Stimulated activated CD4-positive, alpha-beta T cell treated with anti-CD3 and anti-CD28 coated beads, Interleukin-4, amount 100 ng/mL, for 48 hours (primary cell): ENCODE measurements at places on chromosomes 13 and 19.

DNA sequence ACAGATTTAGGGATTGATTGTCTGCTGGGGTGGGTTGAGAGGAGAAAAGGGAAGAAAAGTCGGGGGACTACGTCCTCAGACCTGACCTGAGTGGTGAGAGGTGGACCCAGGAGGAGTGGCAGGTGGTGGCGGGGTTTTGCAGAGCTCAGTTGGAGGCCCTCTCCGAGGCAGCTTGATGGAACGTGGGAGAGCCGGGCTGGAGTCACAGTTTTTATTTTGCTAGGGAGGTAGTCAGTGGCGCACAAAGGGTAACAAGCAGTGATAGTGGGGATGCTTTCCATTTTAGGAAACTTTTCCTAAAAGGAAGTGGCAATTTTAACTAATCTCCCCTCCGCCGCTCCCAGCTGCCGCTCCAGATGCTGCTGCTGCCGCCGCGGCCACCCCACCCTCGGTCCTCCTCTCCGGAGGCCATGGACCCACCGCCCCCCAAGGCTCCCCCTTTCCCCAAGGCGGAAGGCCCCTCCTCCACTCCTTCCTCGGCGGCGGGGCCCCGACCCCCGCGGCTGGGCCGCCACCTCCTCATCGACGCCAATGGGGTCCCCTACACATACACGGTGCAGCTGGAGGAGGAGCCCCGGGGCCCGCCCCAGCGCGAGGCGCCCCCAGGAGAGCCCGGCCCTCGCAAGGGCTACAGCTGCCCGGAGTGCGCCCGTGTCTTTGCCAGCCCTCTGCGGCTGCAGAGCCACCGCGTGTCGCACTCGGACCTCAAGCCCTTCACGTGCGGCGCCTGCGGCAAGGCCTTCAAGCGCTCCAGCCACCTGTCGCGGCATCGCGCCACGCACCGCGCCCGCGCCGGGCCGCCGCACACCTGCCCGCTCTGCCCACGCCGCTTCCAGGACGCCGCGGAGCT, 1.1 kb upstream of the ZNF581 start:
- DNase-seq, result peak; percentile 30

DNA sequence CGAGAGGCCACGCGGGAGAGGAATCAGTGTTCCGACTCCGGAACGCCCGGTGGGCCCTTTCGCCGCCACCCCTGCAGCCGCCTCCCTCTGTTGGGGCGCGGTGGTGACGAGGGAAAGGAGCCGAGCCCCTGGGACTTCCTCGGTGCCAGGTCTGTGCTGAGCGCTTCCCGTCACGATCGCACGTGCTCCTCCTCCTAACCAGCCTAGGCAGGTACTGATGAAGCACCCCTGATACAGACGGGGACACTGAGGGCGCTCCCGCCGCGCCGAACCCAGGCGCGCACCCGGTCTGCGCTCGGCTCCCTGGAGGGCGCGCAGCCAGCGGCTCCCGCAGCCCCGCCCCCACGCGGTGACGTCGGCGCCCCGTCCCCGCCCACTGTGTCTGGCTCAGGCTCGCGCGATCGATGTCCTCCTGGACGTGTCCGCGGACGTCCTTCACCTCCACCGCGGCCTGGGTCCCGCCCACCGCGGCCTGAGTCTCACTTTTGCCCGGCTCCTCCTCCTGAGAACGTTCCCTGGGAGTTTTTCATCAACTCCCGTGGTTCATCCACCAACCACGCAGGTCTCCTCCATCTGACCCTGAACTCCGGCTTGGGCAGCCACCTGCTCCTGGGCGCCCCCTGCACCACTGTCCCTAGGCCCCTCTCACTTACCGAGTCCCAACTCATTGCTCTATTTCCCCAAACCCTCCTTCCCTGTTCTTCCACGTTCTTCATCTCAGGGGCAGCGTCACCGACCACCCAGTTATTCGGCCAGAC, 2.6 kb upstream of the KLK15 start:
- DNase-seq, result peak; percentile 67

DNA sequence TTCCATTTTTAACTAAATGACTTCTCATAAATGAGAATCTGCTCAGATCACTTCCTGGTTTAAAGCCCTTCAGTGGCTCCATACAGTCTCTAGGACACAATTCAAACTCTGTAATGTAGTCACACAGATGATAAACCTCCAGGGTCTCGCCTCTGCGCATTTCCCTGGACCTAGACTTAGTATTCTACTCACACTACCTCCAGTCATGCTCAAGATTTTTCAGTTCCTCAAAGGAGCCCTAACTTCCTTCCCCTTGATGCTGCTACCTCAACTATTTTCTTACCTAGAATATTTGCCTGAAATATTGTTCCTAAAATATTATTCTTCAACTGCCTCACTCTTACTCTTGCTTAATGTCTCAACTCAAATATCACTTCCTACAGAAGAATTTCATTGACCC, 86.7 kb upstream of the TPP2 start:
- no peak for DNase-seq

- no peak for DNase-seq
These were observed 400.8 kb upstream of the ATXN8OS start for GRCh38 chr13:69706807-69707206.

GRCh38 chr19:2848616-2849015, 7.3 kb downstream of the ZNF555 start:
- DNase-seq, result no peak

DNA sequence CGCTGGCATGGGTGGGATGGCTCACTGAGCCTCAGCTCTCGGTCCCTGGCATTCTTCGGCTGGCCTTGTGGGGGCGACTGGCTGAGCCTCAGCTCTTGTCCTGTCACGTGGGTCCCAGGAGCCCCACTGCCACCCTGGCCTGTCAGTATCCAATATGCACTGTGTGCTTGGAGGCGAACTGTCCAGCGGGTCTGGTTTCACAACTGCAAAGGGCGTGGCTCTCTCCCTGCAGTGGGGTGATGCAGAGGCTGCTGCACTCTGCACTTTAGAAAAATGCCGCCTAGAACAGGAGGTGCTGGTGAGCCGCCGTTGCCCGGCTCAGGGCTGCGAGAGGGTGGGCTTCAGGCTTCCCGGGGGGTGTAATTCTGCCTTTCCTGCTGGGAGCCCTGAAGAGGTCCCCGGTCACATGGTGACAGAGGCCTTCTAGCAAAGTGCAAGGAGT, 17.0 kb upstream of the TMEM255B start:
- DNase-seq, result no peak

- DNase-seq, result no peak
These were observed 94.4 kb downstream of the URI1 start for GRCh38 chr19:30036154-30037129.

DNA sequence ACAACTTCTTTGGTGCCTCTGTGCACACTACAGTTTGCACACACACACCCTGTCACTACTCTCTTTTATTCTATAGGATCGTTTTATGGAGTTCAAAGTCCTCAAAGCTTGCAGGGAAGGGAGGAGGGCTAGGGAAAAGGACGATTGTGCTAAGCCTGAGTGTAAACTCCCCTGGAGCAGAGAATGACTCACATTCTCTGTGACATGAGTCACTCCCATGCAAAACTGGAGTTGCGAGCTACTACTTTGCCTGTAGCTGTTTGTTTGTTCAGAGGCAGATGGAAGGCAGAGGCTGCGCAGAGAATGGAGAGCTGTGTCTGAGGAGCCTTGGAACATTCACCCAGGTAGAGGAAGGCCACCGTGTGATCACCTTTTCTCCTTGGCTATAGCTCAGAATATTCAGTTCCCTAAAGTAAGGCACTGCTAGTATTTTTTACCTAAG, 80.5 kb upstream of the MBNL2 start:
- no peak for DNase-seq

GRCh38 chr19:7130043-7130442, 60.5 kb downstream of the ZNF557 start:
- no peak for DNase-seq

DNA sequence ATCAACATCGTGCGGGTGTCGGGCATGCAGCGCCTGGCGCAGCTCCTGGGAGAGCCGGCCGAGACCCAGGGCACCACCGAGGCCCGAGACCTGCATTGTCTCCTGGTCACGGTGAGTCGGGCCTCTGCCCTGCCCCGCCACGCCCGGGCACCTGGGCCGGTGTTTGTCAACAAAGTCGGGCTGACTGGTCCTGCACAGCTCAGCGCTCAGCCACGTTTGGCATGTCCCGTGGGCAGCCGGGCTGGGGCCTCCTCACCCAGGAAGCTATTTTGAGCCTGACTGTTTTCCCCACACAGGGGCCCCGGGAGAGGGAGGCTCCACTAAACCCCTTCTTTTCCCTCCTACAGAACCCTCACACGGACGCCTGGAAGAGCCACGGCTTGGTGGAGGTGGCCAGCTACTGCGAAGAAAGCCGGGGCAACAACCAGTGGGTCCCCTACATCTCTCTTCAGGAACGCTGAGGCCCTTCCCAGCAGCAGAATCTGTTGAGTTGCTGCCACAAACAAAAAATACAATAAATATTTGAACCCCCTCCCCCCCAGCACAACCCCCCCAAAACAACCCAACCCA, 1.3 kb downstream of the GADD45B start:
- no peak for DNase-seq

GRCh38 chr19:45468159-45468651, 409 bp downstream of the FOSB start:
- no peak for DNase-seq

DNA sequence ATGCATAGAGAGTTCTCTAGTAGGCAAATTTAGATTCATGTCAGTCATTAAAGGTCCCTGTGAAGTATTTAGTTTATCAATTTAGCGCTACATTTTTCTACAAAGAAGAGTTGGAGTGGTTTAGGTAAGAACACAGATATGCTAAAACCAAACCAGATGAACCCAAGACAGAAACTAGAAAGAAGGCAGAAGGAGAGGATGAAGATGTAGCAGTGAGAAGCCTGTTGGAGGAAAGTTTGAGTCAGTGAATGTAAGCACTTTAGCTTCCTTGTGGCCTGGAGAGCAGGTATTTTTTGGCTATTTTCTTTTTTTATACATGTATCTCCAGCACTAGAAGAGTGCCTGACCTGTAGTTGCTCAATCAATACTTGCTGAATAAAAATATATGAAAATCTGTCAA, 223.7 kb downstream of the KCNRG start:
- DNase-seq, result no peak

DNA sequence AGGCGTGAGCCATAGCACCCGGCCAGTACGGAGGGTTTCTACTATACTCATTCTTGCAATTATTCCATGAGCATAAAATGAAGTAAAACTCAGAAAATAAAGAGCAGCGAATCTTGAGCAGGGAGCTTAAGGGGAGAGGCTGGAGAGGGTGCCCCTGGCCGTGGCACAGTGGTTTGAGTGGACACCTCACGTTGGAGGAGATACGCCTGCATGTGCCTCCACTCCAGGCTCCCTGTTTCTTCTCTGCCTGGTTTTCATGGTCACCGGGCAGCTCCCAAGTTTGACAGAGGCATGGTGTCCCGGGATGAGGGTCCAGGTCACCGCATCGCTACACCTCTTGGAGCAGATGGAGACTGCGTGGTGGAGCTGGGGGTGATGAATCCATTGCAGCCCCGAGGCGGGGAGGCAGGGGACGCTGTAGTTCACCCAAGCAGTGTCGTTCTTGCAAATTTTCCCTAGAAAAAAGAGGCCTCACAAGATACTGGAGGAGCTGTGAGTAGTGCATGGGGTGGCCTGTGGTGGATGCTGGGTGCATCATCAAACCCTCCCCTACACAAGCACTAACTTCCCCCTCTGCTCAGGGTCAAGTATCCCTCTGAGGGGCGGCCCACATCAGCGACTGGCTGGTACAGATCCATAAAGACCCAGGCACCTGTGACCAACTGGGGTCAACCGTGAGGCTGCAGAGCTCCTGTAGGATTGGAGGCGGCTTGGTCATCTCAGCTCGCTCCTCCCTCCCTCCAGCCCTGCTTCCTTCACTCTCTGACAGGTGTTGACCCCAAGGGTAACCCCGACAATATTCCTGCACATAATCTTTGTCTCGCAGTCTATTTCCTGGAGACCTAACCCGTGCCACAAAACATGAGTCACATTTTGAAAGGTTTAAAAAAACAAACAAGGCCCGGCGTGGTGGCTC, 3.6 kb upstream of the MIER2 start:
- no peak for DNase-seq

DNA sequence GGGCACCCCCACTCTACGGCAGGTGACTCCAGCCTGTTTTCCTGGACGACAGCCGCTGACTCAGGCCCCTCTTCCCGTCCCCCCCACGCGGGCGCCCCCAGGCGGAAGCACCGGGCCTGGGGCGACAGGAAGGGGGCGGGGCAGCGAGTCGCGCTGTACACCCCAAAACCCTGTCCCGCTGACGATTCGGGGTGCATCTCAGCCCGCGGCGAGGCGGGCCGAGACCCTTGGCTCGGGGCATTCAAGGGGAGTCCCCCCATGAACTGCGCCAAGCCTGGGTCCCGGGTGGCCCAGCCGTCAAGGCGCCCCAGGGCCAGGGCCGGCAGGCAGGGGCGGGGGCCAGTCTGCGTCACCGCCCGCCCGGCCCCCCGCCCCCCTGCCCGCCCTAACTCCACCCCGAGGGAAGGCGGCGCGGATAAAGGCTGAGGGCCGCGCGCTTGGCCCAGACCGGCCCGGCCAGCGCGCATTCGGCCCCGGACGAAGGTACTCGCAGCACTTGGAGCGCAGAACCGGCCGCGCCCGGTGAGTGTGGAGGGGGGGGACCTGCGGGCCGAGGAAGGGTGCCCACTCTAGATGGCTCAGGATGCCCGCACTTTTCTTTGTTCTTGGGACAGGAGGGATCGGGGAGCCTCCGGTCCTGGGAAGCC, at the start of gene MIDN:
TSS of gene MIDN (plus strand) at position 445 of the 647 bp plus-strand sequence. CDS start 1,714 bp downstream, outside the sequence.
- DNase-seq, result no peak

GRCh38 chr13:98044301-98044700, 90.8 kb downstream of the IPO5 start:
- no peak for DNase-seq

- no peak for DNase-seq
These were observed 5.4 kb upstream of the UBL3 start for GRCh38 chr13:29855784-29856183.

DNA sequence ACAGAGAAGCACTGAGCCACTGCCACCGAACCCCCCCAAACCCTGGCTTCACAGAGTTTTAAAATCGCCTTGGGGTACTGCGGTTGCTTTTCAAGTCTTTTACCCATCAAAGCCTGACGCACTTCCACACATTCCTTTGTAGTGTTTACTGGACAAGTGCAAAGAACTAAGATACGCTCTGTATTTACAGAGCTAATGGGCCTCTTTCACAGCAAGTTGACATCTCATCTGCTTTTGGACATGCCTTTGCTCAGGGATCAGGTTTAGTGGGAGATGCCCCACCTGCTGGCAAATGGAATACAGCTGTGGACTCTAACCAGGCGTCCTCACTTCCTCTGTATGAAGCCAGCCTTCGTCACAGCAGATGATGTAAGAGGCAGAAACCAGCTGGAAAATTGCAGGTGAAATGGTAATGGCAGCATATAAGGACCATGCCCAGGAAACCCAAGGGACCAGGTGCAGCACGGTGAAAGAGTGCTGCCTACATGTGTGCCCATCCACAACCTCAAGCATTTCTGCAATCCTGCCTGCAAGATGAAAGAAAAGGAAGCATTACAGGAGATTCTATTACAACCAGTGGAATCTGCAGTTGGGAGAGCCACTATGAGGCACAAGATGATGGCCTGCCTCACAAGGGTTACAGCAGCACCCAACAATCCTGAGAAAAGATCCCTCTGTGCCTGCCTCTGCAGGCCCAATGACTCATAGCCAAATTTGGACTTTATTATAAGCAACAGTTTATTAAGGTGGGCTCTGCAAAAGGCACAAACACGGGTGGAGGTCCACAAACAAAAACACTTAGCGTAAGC, 34.7 kb downstream of the BRD4 start:
- DNase-seq, result no peak

- DNase-seq, result no peak
These were observed 4.8 kb downstream of the PRMT1 start for GRCh38 chr19:49681830-49682229.

- no peak for DNase-seq
These were observed 3.7 kb upstream of the HSH2D start for GRCh38 chr19:16139752-16140151.

GRCh38 chr13:89862011-89862690, 1485.3 kb upstream of the MIR17HG start:
- no peak for DNase-seq

- no peak for DNase-seq
These were observed 211.3 kb downstream of the PCCA start for GRCh38 chr13:100300243-100300642.
